NB4 (cell line): ENCODE measurements at places on chromosomes 12 and 14.

DNA sequence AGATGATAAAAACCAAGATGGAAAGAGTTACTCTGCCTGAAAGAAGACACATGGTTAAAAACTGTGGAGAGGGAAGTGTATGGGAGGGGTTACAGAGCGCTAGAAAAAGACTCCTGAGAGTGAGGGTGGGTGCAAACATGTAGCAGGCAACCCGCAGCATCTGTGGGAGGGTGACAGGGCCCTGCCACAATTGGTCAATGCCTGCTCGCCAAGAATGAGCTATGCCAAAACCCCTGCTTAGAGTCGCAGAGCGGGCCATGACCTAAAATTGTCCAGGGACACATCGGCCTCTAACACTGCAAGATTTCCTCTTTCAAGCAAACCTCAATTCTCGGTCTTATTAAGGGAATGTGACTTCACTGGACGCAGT, 700 bp downstream of the PRKAG1 start:
- DNase-seq, result peak; percentile 90

DNA sequence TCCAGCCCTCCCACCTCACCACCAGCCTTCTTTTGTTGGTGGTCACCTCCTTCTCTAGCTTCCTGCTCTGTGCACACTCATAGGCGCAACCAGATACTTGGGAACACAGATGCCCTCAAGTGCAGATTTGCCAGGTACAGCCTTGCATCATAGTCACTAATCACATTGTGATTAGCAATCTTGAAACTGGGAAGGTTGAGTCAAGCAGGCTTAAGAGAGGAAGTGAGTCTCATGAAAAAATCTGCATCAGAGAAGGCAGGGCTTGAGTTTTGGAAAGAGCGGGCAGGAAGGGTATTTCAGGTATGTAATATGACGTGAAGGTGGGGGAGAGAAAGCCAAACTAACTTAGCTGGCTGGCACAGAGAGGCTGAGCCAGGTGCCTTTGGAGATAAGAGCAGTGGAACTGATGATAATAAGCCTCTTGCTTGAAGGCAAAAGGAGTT, 2.7 kb upstream of the RABGGTA start:
- DNase-seq, result peak; percentile 66

- DNase-seq, result no peak
Measured at GRCh38 chr14:101454229-101454628, 107.1 kb upstream of the DIO3 start.

- DNase-seq, result no peak
Measured at GRCh38 chr12:87349681-87350080, 679.5 kb downstream of the C12orf50 start.

DNA sequence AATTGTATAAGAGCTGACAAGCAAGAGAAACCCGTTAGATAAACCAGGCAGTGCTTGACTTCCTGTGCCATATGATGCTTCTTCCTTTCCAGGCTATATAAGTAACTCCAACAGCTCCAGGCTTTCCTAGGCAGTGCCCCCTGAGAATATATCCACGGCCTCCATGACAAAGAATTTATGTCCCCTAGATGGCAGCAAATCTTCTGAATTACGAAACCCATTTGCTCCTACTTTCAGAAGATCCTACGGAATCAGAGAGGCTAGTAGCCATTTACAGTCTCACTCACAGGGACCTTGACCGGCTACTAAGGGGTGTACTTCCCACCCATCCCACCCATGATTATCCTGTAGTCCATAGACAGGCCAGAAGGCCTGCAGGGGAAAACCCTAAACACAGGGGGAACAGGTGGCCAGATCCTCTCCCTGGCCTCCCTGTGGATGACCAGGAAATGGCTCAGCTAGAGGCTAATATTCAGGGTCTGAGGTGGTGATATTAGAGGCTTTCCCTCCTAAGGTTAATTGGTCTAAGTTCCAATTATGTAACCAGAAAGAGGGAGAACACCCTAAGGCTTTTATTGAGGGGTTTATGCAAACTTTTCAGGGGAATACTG, 77.2 kb upstream of the DCD start:
- DNase-seq, result peak; percentile 53

DNA sequence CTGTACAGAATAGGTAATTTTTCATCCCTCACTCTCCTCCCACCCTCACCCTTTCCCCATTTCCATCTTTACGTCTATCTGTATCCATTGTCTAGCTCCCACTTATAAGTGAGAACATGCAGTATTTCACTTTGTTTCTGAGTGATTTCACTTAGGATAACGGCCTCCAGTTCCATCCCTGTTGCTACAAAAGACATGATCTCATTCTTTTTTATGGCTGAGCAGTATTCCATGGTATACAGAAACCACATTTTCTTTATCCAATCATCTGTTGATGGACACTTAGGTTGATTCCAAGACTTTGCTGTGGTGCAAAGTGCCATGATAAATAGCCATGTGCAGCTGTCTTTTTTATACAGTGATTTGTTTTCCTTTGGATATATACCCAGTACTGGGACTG, 16.4 kb downstream of the EEA1 start:
- DNase-seq, result no peak

DNA sequence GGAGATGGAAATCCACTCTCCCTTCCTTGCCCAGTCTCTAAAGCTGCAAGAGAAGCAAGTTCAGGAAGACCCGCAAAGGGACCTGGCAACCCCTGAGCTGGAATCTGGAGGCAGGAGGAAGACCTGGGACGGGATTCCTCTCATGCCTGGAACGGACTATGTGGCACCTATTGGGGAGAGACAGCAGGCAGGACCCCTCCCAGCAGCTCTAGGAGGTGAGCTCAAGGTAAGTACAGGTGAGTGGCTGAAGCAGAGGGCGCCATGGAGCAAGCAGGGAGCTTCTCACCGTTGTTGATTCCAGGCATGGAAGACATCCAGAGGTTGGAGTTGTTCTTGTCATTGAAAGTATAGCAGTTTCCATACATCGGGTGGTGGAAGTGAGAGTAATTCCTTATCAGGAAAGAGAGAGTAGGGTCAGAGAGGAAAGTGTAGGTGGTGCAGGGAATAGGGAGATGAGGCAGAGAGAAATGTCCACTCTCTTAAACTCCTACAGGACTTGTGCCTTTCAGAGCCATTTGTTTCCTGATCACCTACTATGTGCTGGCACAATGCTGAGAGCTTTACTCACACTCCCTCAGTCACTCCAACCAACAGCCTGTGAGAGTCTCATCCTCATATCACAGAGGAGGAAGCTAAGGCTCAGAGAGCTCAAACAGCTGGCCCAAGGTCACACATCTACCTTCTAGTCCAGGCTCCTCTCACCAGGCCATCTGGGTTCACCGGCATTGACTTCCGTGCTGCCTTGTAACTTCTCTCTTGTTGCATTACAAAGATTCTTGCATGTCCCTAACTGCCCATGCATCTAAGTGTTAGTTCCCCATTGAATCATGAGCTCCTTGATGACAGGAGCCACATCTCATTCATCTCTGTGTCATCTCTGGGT, 13.9 kb upstream of the TNFRSF1A start:
- no peak for DNase-seq

DNA sequence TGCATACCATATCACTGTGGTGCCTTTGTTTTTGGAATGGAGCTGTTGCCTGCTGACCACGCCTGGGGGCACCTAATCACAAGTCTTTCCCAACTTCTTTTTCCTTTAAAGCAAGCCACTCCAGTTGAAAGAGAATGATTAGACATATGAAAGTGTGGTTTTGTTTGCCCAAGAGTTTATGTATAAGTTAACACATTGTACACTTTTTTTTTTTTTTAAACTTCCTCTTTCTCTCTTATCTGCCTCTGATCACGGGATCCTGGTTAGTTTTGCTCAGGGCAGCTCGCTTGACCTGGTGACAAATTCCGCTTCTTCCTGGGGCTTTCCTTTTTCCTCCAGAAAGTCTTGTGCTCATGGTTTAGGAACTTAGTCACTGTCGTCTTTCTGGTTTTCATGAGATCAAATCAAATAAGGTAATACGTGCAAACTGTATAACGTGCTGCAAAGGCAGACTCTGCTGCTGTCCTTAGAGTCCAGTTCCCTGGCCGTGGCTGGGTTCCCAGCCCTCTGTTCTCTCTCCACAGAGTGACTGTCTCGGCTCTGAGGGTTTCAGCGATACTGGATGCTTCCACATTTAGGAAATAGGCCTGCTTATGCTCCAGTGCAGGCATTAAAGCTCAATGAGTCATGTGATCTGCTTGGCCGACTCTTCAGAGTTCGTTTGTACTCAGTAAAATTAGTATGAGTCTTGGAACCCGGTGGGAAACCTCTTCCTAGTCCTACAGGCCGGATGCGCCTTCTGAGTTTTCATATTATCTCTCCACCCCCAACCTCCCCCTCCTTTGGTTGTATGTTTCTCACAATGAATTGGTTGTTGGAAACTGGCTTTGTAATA, 15.2 kb downstream of the RASSF3 start:
- DNase-seq, result peak; percentile 94

DNA sequence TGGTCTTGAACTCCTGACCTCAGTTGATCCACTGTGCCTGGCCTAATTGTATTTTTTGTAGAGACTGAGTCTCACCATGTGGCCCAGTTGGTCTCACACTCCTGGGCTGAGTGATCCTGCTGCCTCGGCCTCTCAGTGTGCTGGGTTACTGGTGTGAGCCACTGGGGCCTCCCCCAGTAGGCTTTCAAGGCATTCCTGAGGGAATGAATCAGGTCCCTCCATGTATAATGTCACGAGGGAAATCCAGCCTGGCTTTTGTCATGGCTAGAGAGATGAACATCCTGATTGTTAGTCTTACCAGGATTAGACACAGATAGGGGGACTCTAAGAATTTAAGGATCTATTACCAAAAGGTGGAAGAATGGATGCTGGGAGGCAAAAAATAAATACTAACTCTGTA, 51.9 kb downstream of the CPSF2 start:
- DNase-seq, result no peak

- DNase-seq, result peak; percentile 52
Measured at GRCh38 chr14:60349663-60350365, 100.8 kb downstream of the PPM1A start.
